ENCODE measurements at places on chromosomes 6 and 20.

GRCh38 chr20:5001174-5002076 lies at the start of gene SLC23A2:
Gene SLC23A2 (minus strand): TSS chr20:5001510. CDS start chr20:4932562, 68,948 bp downstream.
- peak; percentile 54 for DNase-seq
- peak within 1 kb of the TSS; percentile 68 for H3K4me3 ChIP-seq
- no peaks in the 10 kb centered on the region for H3K27me3 ChIP-seq
- no peak within 1 kb of the TSS for H3K27ac ChIP-seq
- peaks cover 21% of the 10 kb centered on the region for H3K4me1 ChIP-seq

- peaks cover 12% of the 10 kb centered on the region for H3K27me3 ChIP-seq
- peaks cover 3% of the 10 kb centered on the region for H3K36me3 ChIP-seq
- H3K4me3 ChIP-seq = no peak overlapping the region
- H3K27ac ChIP-seq = no peak overlapping the region
- no peak for DNase-seq
- peaks cover 63% of the 10 kb centered on the region for H3K4me1 ChIP-seq
These were observed 5.5 kb upstream of the NTSR1 start for GRCh38 chr20:62702895-62703852.

GRCh38 chr6:11187301-11187700 lies 45.2 kb downstream of the NEDD9 start:
- H3K27me3 ChIP-seq = no peaks in the 10 kb centered on the region
- H3K4me3 ChIP-seq = no peak overlapping the region
- no peaks in the 10 kb centered on the region for H3K4me1 ChIP-seq
- DNase-seq = no peak

DNA sequence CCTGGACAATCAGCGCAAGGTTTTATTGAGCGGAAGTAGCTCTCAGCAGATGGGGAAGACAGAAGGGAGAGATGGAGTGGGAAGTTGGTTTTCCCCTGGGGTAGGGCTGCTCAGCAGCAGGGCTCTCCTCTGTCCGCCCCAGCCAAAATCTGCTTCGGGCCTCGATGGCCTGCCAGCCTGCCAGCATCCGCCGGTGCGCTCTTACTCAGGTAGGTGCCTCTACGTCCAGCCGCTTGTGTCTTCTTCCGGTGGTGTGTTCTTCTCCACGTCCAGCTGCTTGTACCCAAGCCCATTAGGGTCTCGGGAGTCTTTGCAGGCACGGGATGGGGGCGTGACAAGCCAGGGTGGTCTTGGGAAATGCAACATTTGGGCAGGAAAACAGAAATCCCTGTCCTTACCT lies 1340.0 kb upstream of the MAP3K7 start:
- no peak overlapping the region for H3K4me3 ChIP-seq
- H3K36me3 ChIP-seq = no peaks in the 10 kb centered on the region
- H3K4me1 ChIP-seq = no peaks in the 10 kb centered on the region
- no peaks in the 10 kb centered on the region for H3K27me3 ChIP-seq
- no peak for DNase-seq

- H3K27ac ChIP-seq = no peak overlapping the region
- peaks cover 4% of the 10 kb centered on the region for H3K4me1 ChIP-seq
These were observed 13.2 kb upstream of the SERPINB9 start for GRCh38 chr6:2916158-2916925.

DNA sequence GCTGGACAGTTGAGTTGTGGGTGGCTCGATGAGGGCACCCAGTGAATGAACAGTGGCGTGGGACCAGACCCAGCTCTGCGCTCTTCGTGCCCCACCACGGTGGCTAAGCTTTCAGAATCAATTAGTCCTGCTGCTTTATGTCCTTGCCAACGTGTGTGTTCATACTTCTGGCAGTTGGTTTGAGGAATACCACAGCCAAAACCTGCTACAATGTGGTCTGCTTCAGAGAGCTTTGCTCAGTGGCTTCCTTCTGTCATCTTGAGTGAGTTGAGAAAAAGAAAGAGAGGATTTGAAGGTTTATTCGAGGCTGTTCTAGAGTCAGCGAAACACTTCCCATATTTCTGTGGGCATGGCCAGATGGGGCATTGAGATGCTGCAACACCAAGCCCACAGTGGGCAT lies 39.5 kb upstream of the SLC22A2 start:
- H3K4me3 ChIP-seq = no peak overlapping the region
- no peaks in the 10 kb centered on the region for H3K27me3 ChIP-seq
- H3K27ac ChIP-seq = no peak overlapping the region
- peaks cover 15% of the 10 kb centered on the region for H3K4me1 ChIP-seq

DNA sequence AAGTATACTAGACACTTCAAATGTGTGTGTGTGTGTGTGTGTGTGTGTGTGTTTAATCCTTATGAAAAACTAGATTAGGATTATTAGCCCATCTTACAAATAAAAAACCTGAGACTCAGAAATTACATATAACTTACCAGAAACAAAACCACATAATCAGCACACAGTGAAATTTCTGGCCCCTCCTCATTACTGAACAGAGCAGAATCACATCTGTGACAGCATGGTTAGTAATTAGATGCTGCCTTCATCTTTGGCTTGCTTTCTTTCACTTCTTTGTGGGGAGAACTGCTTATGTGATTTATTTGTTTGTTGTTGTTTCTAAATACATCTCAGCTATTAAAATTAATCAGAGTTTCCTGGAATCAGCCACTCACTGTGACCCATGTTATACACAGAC lies 267.1 kb downstream of the TENT5A start:
- no peak overlapping the region for H3K4me3 ChIP-seq
- DNase-seq = no peak
- no peak overlapping the region for H3K27ac ChIP-seq
- H3K36me3 ChIP-seq = no peaks in the 10 kb centered on the region
- no peaks in the 10 kb centered on the region for H3K27me3 ChIP-seq

GRCh38 chr20:22905658-22906057 lies 129.5 kb upstream of the SSTR4 start:
- no peaks in the 10 kb centered on the region for H3K4me1 ChIP-seq
- no peaks in the 10 kb centered on the region for H3K27me3 ChIP-seq
- H3K4me3 ChIP-seq = no peak overlapping the region
- H3K36me3 ChIP-seq = no peaks in the 10 kb centered on the region

GRCh38 chr20:1507276-1507675 lies 16.1 kb upstream of the SIRPB2 start:
- H3K36me3 ChIP-seq = no peaks in the 10 kb centered on the region
- H3K4me3 ChIP-seq = no peak overlapping the region
- H3K4me1 ChIP-seq = no peaks in the 10 kb centered on the region
- H3K27ac ChIP-seq = no peak overlapping the region
- peaks cover 3% of the 10 kb centered on the region for H3K27me3 ChIP-seq
- no peak for DNase-seq

- H3K4me1 ChIP-seq = peaks cover 40% of the 10 kb centered on the region
- peak overlapping the region; percentile 98 for H3K27ac ChIP-seq
- H3K27me3 ChIP-seq = peaks cover 32% of the 10 kb centered on the region
- peak overlapping the region; percentile 49 for H3K4me3 ChIP-seq
- H3K36me3 ChIP-seq = no peaks in the 10 kb centered on the region
- DNase-seq = no peak
These were observed 18.2 kb upstream of the NFATC2 start for GRCh38 chr20:51560550-51561307.

- no peak overlapping the region for H3K4me3 ChIP-seq
- peaks cover 27% of the 10 kb centered on the region for H3K4me1 ChIP-seq
- no peak for DNase-seq
- peak overlapping the region; percentile 50 for H3K27ac ChIP-seq
- H3K36me3 ChIP-seq = no peaks in the 10 kb centered on the region
These were observed 8.9 kb upstream of the DDR1 start for GRCh38 chr6:30875244-30876038.

DNA sequence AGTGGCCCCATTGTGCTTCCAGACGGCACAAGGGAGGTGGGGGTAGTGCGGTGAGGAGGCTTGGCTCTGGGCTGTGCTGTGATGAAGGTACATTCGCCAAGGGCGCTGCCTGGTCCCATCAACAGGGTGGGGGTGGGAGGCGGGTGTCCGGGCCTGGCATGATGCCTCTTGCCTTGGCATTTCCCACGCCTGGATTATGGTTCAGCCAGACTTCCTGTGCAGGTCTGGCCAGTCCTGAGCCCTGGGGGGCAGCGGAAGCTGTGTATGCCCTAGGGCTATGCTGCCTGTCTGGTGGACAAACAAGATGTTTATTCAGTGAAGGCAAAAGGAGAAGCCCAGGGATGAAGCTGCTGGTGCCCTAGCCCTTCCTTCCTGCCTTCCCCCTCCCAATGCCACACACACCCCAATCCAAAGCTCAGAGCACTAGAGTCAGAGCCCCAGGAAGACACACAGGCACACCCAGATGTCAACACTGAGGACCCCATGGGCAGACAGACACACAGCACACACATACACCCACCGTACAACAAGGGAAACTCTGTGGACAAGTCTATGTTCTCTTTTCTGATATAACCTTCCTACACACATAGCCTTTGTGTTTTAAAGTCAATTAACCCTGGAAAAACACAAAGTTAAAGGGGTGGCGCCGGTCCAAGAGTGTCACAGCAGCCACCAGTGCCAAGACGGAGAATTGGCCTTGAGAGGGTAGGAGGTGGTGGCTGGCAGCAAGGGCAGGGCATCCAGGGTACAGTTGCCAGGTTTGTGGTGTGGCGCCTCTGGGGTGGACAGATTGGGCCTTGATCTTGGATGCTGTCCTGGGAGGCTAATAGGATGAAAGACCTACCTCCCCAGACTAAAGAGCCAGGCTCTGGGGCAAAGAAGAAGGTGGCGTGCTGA lies 54.7 kb upstream of the SAYSD1 start:
- H3K4me3 ChIP-seq = no peak overlapping the region
- no peaks in the 10 kb centered on the region for H3K36me3 ChIP-seq
- peaks cover 3% of the 10 kb centered on the region for H3K27me3 ChIP-seq
- H3K4me1 ChIP-seq = peaks cover 17% of the 10 kb centered on the region

DNA sequence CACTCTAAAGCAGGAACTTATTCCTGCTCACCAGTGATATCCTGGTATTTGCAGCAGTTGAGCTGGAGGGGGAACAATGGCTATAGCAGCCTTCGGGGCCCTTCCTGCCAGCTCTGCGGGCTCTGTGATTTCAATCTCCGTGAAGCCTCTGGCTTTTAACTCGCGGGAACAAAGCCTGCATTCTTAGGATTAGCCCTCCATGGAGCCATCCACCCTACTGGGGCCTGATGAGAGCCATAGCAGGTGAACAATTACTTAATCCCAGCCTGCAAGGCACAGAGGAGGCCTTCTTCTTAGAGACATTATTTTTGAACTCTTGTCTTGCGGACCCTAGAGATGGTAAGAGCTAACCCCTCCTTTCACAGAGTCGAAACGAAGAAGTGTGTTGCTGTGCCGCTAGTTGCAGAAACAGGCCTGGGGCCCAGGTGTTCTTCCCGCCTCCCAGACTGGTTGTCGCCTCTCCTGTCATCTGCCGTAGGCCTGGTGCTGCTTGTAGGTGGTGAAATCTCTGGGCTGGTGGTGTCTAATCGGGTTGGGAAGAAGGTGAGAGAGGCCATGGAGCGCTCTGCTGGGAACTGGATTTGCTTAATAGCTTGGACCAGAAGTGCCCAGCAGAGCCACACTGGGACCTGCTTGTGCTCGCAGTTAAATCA lies 9.7 kb downstream of the GHRH start:
- no peaks in the 10 kb centered on the region for H3K27me3 ChIP-seq
- H3K27ac ChIP-seq = peak overlapping the region; percentile 47
- DNase-seq = no peak
- no peak overlapping the region for H3K4me3 ChIP-seq

DNA sequence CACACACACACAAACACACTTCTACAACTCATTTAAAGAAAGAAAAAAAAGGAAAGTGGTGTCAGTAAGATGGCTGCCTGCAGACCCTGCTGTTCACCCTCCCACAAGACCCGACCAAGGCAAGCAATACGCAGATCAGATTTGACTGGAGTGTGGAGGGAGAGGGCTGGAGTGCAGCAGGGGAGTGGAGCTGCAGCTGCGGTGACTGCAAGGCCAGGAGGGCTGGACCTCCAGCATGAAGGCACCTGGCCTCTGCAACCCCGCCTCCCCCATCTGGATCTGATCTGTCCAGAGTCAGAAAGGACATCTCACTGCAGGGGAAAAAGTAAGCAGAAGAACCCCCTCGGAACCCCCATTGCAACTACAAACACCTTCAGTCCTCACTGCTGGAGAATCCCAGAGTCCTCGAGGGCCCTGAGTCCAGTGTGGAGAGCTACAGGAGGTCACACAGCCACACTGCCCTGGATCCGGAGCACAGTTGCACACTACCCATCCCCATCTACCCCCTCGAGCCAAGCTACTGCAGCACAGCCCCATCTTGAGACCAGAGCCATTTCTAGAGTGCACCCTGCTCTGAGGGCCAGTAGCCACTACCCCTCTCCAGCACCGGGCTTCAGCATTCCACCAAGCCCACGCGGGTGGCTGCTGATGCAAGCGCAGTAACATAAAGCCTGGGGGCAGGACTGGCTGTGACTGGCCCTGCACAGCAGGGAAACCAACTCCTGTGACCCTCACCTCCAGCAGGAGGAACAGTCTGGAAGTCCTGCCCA lies 41.9 kb upstream of the SRSF6 start:
- no peaks in the 10 kb centered on the region for H3K4me1 ChIP-seq
- no peaks in the 10 kb centered on the region for H3K36me3 ChIP-seq
- H3K27me3 ChIP-seq = no peaks in the 10 kb centered on the region
- H3K4me3 ChIP-seq = no peak overlapping the region
- H3K27ac ChIP-seq = no peak overlapping the region

DNA sequence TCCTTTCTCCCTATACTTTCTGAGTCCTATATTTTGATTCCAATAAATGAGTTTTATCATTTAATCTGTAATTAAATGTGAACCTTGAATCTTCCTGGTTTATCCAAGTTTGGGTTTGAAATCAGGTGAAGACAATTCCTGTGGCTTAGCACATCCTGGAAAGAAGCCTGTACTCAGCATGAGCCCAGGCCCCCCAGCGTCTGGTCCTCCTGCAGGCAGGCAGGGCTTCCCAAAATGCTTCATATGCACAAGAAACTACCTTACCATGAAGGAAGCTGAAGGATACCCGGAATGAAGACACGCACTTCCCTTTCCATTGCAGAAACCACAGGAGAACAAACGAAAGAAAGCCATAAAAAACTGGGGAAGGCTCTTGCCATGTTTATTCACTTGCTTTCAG lies 157.4 kb upstream of the PDE10A start:
- no peaks in the 10 kb centered on the region for H3K36me3 ChIP-seq
- no peak for DNase-seq
- H3K4me1 ChIP-seq = peaks cover 8% of the 10 kb centered on the region
- peaks cover 17% of the 10 kb centered on the region for H3K27me3 ChIP-seq
- no peak overlapping the region for H3K27ac ChIP-seq
- H3K4me3 ChIP-seq = no peak overlapping the region

- H3K27ac ChIP-seq = no peak overlapping the region
- no peak for DNase-seq
- no peak overlapping the region for H3K4me3 ChIP-seq
- no peaks in the 10 kb centered on the region for H3K27me3 ChIP-seq
These were observed 68.7 kb downstream of the SYTL3 start for GRCh38 chr6:158718461-158719046.

DNA sequence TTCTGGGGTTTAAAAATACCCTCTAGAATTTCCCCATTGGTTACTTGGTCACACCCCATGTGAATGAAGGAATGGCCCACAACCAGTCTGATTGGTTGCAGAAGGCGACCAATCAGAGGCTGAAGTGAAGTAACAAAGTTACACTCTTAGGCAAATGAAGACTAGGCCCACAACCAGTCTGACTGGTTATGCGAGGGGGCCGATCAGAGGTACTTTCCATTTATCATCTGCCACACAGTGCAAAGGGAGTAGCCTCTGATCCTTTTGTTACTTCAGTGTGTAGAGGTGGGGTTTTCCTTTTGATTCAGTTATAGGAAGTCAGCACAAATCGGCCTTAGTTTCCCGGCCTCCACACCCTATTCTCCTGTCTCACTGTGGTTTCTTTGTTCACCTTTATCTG lies 61.2 kb upstream of the SGK1 start:
- no peak overlapping the region for H3K4me3 ChIP-seq
- no peak for DNase-seq
- H3K27ac ChIP-seq = no peak overlapping the region
- H3K4me1 ChIP-seq = no peaks in the 10 kb centered on the region
- H3K36me3 ChIP-seq = no peaks in the 10 kb centered on the region
